ENCODE measurements at places on chromosomes 13 and 19.

- no peak for DNase-seq
Measured at GRCh38 chr13:42873081-42873480, 91.7 kb downstream of the FAM216B start.

DNA sequence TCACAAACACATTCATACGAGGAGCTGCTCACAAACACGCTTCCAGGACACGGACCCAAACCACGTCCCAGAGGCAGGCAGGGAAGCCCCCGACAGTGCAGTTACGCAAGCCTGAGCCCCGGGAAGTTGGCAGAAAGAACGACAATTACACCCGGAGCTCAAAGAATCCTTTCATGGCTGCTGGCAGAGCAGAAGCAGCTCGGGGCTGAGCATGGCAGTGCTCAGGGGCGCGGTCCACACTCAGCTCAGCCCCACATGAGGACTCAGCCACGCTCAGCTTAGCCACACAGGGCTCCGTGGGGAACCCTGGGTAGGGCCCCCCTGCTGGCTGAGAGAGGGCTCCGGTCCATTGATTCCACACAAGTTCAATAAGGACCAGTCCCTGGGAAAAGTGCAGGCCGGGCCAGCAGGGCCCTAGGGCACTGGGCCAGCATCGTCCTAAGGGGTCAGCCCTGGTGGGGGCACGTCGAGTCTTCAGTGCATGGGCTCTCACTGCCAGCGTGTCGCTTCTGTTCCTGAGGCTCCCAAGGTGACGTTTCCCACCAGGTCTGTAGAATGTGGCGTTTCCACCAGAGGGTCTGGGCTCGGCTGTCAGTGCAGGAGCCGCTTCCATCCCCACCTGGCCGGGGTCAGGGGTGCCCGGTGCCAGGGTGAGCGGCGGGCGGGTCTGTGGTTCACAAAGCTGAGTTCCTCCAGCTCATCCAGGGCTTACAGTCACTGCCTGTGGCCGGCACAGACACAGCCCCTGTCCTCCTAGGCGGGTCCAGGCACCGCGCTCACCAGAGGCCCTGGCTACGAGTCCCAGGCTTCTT lies 23.1 kb downstream of the GAS6 start:
- no peak for DNase-seq

DNA sequence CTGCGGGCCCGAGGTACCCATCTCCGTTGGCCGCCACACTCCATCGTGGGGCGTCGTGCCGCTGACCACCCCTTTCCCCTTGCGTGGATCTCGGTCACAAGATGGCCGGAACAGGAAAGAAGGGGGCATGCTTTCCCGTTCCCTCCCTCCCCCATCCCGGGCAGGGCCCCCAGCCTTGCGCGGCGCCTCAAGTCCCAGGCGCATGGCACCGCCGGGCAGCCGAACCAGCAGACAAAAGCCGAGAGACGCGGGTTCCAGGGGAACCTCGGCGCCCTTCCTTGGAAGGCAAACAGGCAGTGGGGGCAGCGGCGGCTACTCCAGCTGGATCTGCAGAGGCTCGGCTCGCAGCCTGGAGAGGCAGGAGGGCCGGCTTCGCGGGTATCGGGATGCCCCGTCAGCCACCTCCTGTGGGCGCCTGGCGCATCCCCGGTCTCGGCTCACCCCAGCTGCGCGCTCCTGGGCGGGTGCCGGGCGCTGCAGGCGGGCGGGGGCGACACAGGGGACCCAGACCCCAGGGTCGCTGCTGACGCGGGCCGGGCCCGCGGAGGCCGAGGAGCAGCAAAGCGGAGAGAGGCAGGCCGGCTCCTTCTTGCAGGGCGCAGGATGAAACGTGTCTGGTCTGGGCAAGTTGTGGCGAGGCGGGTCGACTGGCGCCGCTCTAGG lies 439 bp downstream of the DZIP1 start:
- peak; percentile 40 for DNase-seq

DNA sequence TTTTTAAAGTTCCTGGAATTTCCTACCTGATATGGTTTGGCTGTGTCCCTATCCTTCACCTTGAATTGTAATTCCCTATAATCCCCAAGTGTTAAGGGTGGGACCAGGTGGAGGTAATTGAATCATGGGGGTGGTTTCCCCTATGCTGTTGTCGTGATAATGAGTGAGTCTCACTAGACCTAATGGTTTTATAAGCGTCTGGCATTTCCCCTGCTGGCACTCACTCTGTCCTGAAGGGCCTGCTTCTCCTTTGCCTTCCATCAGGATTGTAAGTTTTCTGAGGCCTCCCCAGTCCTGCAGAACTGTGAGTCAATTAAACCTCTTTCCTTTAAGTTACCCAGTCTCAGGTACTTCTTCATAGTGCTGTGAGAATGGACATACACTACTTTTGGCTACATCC lies 298.7 kb downstream of the HS6ST3 start:
- no peak for DNase-seq

Data from amniotic epithelial cell (primary cell).